ENCODE measurements at places on chromosomes 6 and 20.

DNA sequence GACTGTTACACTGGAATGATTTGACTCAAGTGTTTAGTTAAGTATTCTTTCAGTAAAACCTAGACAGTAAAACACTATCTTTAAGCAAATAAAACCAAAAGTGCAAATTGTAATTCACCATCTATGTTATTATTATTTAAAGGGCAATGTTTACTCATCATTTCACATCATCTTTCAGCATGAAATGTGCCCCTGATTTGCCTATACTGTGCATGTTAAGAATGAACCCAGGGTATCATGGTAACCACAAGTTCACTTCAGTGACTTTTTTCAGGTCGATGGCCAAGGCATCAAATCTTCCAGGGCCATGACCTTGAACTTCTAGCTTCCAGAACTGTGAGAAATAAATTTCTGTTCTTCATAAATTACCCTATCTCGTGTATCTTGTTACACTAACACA is 2.1 kb upstream of the HLA-DOB start:
- DNase-seq = no peak

DNA sequence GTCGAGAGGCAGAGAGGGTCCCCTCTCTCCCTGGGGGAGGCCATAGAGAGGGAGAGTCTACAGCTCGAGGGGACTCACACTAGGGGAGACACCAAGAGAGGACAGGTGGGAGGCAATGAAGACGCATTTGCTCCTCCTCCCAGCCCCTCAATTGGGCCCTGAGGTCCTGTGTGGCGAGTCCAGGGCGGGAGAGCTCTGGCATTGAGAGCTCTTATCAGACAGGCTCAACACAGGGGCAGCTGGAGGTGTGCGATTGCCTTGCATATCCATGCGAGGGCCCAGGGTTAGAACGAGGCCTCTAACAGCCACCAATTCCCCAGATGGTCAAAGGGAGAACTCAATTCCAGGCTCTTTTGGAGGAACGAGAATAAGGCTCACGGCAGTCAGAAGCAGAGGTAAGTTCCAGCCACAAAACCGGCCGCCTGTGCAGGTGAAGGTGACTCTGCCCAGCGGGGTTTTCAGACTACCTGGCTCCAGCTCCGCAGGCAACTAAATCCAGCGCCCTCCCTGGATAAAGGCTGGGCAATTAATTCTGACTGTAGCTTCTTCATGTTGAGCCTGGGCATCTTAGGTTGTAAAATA is 94.0 kb upstream of the MPC1 start:
- DNase-seq = no peak

GRCh38 chr20:13342469-13343242 is 121.6 kb downstream of the ISM1 start:
- no peak for DNase-seq

GRCh38 chr6:52417675-52418111 is 2.4 kb upstream of the EFHC1 start:
- DNase-seq = no peak

DNA sequence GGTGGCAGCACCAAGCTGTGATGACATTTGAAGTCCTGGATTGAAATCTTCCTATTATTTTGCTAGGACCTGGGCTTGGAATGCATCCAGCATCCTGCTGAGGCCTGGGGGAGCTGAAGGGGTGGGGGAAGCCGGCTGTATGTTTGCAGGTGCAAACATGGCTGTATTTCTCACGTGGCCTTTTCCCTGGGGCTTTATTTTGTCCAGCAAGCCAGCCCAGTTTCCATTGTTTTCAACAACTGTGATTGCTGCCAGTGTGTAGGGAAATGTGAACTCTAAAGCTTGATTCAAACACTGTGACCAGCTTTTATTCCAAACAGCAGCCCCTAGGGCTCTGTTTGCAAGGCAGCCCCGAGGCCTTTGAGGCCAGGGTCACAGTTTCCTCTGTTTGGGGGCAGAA is 683.0 kb downstream of the DHX35 start:
- no peak for DNase-seq

- DNase-seq = no peak
These were observed 52.6 kb upstream of the MAFB start for GRCh38 chr20:40741507-40742106.

DNA sequence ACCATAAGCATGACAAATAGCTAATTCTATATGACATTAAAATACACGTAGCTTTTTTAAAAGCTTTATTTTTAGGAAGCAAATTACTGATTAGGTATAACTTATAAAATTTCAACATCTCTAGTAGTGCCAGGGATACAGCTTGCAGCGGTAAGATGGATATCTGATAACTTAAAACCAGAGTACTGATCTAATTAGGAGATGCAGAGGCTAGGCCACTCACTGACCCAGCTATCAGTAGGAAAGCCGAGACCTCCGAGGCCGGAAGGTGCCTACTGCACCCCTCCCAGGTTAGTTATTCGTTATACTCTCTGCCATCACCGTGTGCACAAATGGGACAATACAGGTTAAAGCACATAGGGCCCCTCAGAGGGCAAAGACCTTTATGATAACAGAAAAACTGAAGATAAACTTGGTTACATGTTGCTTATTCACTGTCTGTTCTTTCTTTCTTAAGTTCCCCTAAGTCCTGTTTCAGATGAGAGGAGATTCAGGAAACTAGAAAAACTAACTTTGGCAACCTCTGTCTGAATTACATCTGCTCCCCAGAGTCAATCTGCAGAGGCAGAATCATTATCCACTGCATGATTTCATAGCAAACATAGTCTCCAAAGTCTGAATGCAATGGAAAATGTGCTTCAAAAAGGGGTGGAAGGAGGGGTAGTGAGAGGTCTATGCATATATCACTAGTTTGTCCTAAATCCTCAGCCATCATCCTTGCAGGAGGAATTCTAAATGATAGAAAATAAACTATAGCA is 60.8 kb downstream of the RIPOR2 start:
- DNase-seq = no peak

Measured in D721Med (cell line).